ENCODE measurements at places on chromosomes 5 and 9.

DNA sequence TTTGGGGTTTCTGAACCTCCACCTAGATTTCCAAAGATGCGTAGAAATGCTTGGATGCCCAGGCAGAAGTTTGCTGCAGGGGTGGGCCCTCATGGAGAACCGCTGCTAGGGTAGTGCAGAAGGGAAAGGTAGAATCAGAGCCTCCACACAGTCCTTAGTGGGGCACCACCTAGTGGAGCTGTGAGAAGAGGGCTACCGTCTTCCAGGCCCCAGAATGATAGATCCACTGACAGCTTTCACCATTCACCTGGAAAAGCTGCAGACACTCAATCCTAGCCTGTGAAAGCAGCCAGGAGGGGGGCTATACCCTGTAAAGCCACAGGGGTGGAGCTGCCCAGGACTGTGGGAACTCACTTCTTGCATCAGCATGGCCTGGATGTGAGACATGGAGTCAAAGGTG lies 13.3 kb upstream of the HSDL2 start:
- no peaks in the 10 kb centered on the region for H3K27me3 ChIP-seq
- H3K4me1 ChIP-seq, result no peaks in the 10 kb centered on the region

DNA sequence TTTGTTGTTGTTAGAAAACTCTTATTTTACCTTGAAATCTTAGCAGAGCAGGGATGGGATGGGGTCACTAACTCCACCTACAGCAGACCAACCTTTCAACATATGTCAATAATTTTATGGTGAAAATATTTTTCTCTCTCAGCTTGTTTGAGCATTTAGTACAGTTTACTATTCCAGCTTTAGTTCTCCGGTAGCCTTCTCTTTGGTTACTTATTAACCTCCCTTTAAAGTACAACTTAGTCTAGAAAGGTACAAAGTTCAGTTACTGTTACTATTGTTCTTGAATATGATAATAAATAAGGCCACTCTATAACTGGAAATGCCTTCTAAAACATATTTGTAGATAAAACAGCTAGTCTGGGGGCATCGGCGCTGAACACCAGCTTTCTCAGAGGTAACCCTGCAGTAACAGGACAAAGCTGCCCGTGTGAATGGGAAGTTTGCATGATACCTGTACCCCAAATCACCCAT lies 233.3 kb downstream of the PCSK1 start:
- no peak for DNase-seq
- no peak overlapping the region for H3K27ac ChIP-seq
- no peaks in the 10 kb centered on the region for H3K27me3 ChIP-seq
- H3K4me1 ChIP-seq, result peaks cover 6% of the 10 kb centered on the region
- H3K36me3 ChIP-seq, result no peaks in the 10 kb centered on the region

GRCh38 chr5:176780176-176781053 lies 29.9 kb upstream of the UNC5A start:
- H3K36me3 ChIP-seq, result no peaks in the 10 kb centered on the region
- no peak overlapping the region for H3K4me3 ChIP-seq
- no peak overlapping the region for H3K27ac ChIP-seq
- DNase-seq, result peak; percentile 8

- no peak overlapping the region for H3K27ac ChIP-seq
- peak; percentile 11 for DNase-seq
- no peaks in the 10 kb centered on the region for H3K36me3 ChIP-seq
- no peaks in the 10 kb centered on the region for H3K4me1 ChIP-seq
- no peaks in the 10 kb centered on the region for H3K27me3 ChIP-seq
Observed at GRCh38 chr9:84697509-84698114, 28.1 kb downstream of the NTRK2 start.

- H3K36me3 ChIP-seq, result no peaks in the 10 kb centered on the region
- H3K27ac ChIP-seq, result peak overlapping the region; percentile 5
- no peaks in the 10 kb centered on the region for H3K27me3 ChIP-seq
- no peak overlapping the region for H3K4me3 ChIP-seq
Observed at GRCh38 chr5:78779262-78779661, 130.7 kb upstream of the LHFPL2 start.

- DNase-seq, result no peak
- no peaks in the 10 kb centered on the region for H3K36me3 ChIP-seq
- H3K4me3 ChIP-seq, result no peak overlapping the region
Observed at GRCh38 chr9:99072040-99072394, 32.9 kb upstream of the TGFBR1 start.

GRCh38 chr9:113636165-113636564 lies 172.6 kb downstream of the RGS3 start:
- no peak for DNase-seq
- no peaks in the 10 kb centered on the region for H3K36me3 ChIP-seq
- H3K4me1 ChIP-seq, result no peaks in the 10 kb centered on the region
- no peak overlapping the region for H3K27ac ChIP-seq
- no peak overlapping the region for H3K4me3 ChIP-seq

DNA sequence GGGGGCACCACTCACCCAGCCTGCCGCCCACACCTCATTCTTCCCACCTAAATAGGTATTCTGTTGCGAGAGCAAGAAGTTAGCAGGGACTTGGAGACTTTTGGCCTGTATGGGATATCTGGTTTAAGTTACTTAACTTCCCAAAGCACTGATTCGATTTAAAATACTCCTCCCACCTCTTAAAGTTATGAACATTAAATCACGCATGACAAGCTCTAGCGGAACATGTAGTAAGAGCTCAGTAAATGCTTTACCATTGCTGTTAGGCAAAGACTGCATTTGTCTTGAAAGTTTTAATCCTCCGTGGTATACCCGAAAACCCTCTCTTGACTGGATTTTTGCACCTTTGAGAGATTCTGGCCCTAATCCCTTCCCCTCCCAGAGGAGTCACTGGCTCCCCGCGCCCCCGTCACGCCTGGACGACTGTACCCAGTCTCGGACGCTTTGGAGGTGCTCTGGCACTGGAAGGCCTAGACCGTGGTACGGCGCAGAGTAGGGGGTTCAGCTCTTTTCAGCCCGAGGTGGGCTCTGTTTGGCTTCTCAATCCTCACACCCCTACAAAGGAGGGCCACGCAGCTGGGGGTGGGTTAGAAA lies 4.4 kb downstream of the GDNF start:
- no peak overlapping the region for H3K27ac ChIP-seq
- H3K36me3 ChIP-seq, result no peaks in the 10 kb centered on the region
- H3K27me3 ChIP-seq, result peaks cover 100% of the 10 kb centered on the region
- H3K4me3 ChIP-seq, result no peak overlapping the region
- H3K4me1 ChIP-seq, result peaks cover 47% of the 10 kb centered on the region
- DNase-seq, result no peak

- H3K27me3 ChIP-seq, result no peaks in the 10 kb centered on the region
- peaks cover 2% of the 10 kb centered on the region for H3K4me1 ChIP-seq
- no peak for DNase-seq
- no peaks in the 10 kb centered on the region for H3K36me3 ChIP-seq
- no peak overlapping the region for H3K4me3 ChIP-seq
Observed at GRCh38 chr9:89611425-89611824, 6.6 kb downstream of the GADD45G start.

DNA sequence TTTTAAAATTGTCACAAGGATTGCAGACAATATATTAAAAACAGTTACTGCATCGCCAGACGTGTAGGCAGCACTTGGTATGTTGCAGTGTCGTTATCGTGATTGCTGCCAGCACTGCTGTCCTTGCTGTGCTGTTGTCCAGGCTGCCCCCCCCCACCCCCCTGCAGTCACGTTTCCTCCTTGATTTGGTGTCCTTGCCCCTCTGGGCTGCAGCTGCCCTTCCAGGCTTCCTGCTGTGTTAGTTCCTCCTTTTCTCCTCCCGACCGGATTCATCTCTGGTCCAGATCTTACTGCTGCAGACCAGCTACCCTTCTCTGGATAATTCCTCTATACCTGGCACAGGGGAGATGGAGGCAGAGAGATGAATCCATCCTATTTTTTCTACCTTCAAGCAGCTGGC lies 298.9 kb downstream of the TRIM32 start:
- H3K27me3 ChIP-seq, result no peaks in the 10 kb centered on the region
- no peak for DNase-seq
- no peak overlapping the region for H3K4me3 ChIP-seq
- no peak overlapping the region for H3K27ac ChIP-seq
- H3K36me3 ChIP-seq, result no peaks in the 10 kb centered on the region

All from left lung (tissue), 14 donors.